ENCODE measurements at places on chromosomes 5 and 9.
A peak's percentile ranks its signal among the peaks of the same experiment; 100 is the strongest.

- DNase-seq, result peak; percentile 54
Observed at GRCh38 chr5:75510836-75511434, 494 bp downstream of the CERT1 start.

DNA sequence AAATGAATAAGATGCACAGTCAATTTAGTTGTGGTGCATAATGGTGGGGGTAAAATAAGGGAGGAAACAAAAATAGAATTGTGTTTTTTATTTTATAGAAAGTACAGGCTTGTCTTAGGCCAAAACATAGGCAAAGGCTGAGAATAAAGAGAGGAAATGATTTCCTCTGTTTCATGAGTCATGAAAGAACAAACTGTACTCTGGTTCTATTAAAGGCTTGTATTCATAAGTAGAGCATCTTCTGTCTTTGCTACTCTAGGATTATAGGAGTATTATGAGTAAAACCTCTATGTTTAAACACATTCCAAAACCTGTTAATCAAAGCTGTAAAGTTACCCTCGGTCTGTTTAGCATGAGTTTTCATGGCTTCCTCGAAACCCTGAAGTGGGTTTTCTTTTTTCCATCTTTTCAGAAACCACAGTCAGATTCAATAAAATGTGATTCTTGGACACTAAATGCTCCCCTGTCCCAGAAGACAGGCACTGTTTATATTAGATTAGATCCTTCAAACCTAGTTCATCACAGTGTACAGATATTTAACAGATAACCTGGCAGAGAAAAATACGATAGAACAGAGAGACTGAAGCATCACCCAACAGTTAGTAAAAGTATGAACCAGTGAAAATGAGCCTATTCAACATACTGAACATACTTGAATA is 473.9 kb upstream of the CYLC2 start:
- no peak for DNase-seq

- no peak for DNase-seq
Observed at GRCh38 chr5:132965120-132965519, 1.7 kb upstream of the AFF4 start.

DNA sequence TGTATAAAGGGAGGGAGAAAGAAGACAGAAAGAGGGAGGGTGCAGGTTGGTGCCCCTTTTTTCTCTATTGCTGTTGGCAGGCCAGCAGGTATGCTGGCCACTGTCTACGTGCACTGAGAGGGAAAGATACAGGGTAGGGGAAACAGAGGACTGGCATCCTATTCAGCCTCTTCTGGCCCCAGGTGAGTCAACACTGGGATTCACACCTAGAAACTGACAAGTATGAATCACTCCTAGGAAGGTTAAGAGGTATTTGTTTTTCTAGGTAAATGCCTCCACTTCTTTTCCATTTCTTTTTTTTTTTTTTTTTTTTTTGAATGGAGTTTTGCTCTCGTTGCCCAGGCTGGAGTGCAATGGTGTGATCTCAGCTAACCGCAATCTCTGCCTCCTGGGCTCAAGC is 2.8 kb upstream of the UBAP1 start:
- DNase-seq, result no peak

GRCh38 chr9:69317081-69317480 is 7.9 kb upstream of the ENTREP1 start:
- DNase-seq, result no peak

DNA sequence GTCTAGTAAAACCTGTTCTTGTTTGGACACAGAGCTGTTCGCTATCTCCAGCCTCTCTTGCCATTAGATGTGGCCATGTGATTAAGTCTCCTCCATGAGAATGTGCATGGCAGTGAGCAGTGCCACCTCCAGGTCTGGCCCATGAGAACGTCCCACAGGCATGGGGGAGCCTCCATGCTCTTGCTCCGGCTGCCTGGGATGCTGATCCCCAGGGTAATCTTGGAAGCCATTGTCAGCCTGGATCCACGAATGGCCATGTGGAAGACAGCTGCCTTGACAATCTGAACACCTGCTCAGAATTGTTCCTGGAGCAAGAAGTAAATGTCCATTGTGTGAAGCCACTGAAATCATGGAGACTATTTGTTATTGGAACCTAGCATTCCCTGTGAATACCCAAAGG is 83.5 kb downstream of the FSTL4 start:
- DNase-seq, result no peak

GRCh38 chr5:147643142-147643541 is 133.3 kb upstream of the DPYSL3 start:
- no peak for DNase-seq

- DNase-seq, result no peak
Observed at GRCh38 chr5:177450667-177451424, 4.2 kb downstream of the PRR7 start.

- no peak for DNase-seq
Observed at GRCh38 chr9:31236344-31236743, 1148.1 kb upstream of the ACO1 start.

DNA sequence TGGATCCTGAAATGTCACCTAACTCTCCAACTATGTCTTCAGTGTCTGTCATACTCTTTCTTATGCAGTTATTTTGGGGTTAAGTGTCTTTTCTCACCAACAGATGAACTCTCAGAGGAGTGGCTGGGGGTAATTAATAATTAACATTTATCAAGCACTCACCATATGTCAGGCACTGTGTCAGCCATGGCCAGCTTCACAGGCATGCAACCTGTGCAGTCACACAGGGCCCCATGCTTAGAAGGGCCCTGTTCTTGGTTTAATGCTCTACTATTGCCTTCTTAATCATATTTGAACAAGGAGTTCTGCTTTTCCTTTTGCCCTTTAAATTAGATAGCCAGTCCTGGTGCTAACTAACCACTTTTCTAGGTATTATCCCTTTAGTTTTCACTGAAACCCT is 3.4 kb upstream of the GRPEL2 start:
- no peak for DNase-seq

DNA sequence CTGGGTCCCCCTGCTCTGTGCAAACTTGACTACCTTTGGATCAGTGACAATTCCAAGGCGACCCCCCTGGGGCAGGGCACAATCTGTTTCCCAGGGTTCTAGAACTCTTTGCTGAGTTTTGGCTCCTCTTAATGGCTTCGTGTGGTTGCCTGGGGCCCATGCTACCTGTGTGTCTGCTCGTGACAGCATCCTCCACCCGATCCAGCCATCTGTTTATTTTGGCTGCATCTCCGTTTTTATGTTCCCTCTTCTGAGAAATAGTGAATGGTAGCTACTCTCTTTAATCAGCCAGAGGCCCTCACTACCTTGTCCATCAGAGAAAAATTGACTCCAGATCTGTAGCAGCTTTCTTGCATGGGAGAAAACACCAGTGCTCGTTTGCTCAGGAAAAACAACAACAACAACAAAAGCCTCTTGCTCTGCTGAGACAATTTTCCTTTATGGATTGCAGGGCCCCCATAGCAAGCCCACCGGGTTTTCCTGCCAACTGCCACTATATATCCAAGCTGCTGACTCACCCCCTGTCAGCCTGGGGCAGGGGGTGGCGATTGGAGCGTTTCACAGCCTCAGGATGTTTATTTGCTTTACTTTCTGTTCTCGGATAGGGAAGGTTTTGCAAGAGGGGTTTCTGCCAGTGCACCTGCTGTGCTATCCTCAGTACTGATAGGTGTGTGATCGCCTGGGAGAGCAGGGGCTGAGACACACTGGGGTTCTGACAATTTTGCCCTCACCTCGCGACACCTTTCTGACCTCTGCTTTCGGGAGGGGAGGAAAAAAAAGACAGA is 607.8 kb downstream of the BNC2 start:
- DNase-seq, result no peak

GRCh38 chr5:164353155-164353554 is 847.7 kb downstream of the MAT2B start:
- DNase-seq, result no peak

DNA sequence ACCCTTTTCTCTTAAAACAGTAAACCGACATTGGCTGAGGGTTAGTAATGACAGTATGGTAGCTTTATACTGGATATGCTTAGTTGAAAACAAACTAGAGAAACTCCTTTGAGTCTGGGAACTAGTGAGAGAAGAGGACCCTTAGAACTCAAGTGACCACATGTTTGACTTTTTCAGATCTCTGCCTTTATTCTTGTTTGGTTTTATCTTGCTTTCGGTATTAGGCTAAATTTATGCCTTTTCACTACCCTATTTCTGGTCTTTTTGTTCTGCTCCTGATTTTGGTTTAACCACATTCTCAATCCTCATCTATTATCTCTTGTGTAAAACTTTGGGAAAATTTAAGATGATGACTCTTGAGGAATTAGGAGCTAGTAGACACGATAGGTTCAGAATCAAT is 11.0 kb downstream of the SNAPC3 start:
- DNase-seq, result no peak

DNA sequence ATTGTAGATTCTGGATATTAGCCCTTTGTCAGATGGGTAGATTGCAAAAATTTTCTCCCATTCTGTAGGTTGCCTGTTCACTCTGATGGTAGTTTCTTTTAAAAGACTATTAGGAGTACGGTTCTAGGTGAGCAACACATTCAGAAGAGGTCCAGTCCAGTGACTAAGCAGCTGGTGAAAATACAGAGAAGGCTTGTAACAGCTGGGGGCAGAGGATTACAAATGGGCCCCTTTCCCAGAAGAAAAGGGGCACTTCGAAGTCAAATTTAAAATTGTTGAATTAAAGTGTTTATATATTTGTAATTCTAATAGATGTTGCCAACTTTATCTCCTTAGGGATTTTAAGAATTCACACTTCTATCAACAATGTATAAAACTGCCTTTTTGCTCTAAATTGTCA is 720.5 kb downstream of the TLE4 start:
- DNase-seq, result no peak

DNA sequence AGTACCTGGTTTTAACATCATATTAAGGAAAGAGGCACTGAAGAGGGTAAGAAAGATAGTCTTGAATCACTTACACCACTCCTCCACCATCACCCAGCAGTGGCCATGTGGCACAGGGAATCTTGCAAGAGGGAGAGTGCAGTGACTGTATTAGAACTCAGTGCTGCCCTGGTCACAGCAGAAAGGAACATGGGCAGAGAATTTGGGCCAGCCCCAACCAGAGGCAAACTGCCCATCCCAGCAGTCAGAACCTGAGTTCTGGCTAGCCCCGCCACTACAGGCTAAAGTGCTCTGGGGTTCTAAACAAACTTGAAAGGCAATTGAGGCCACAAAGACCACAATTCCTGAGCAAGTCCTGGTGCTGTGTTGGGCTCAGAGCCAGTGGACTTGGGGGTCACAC is 16.7 kb upstream of the EFNA5 start:
- DNase-seq, result no peak

GRCh38 chr9:81718244-81718643 is 28.9 kb upstream of the TLE1 start:
- DNase-seq, result no peak

DNA sequence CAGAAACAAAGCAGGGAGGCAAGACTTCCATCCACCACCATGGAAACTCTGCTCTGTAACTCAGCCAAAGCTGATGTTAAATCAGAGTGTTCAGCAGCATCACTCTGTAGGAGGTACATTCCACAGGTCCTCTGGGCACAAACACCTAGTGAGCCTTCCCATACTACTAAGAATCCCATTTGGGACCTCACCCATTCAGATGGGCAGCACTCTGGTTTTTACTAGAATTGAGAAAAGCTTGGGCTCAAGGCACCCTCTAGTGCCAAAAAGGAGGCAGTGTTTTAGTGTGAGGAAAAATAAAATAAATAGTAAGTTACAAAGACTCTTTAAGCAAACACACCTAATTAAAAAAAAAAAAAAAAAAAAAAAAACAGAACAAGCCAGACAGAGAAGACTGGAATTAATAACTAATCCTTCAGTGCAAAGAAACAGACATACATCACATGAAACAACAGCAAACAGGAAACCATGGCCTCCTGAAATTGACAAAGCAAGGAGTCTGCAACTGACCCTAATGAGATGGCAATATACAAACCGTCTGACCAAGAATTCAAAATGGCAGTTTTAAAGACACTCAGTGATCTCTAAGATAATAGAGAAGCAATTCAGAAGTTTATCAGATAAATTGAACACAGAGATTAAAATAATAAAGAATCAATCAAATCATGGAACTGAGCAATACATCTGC is 159.5 kb downstream of the GNA14 start:
- no peak for DNase-seq

DNA sequence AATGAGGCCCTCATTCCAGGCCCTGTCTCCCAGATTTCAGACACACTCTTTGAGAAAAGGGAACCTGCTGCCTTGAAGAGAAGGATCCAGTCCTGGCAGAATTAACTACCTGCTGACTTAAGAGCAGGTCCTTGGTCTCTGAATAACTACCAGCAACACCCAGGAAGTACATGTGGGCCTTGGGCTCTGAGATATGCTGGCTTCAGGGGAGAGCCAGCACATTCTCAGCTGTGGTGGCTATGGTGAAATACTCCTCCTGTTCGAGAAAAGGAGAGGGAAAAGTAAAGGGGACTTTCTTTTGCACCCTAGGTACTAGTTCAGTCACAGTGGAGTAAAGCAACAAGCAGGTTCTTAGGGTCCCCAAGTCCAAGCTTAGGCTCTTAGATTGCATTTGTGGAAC is 120.0 kb downstream of the HMHB1 start:
- DNase-seq, result no peak

DNA sequence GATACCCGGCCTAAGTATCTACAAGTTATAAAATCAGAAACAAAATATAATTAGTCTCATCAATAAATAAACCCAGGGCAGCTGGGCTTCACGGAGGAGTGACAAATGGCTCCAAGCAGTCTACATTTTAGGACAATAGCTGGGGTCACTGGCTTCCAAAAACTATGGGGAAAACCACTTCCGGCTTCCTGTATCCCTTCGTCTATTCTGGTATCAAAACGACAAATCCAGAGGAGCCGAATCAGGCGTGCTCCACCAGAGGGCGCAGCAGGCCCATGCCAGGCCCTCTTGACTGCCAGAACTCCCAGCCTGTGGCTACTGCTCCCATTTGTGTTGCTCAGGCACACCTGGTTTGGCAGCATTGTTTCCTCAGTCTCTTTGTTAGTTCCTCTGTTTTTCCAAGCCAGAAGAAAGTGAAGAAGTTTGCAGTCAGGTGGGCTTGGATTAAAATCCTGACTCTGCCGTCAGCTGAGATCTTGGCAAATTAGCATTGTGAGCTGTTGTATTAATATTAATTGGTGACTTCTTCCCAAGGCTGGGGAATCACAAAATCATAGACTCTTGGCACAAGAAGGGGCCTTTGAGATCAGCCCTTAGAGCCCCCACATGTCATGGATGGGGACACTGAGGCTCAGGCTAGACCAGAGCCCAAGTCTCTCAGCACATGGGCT is 11.6 kb upstream of the RAB14 start:
- DNase-seq, result peak; percentile 83

GRCh38 chr5:32241034-32241783 is 67.1 kb upstream of the GOLPH3 start:
- DNase-seq, result no peak

DNA sequence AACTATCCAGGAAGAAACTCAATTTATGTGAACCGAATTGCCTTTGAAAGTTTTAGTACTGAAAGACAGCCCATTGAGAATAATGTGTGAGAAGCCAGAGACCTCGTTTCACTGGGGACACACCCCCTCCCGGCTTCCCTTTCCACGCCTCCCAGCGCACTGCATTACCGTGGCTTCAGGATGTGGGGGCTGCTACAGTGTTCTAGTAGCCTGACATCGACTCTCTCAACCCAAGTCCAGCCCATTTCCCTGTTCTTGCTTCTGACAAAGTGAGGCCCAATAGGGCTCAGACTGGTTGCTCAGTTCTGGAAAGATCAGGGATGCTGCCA is 3.5 kb downstream of the PAX5 start:
- no peak for DNase-seq

GRCh38 chr5:135434591-135435466 is 12.3 kb downstream of the DCANP1 start:
- no peak for DNase-seq

All from activated T-cell treated with anti-CD3 and anti-CD28 coated beads, Interleukin-2, amount 50 U/mL, for 48 hours (primary cell).